Epithelial cell of prostate (primary cell): ENCODE measurements at places on chromosomes 1 and 21.
A peak's percentile ranks its signal among the peaks of the same experiment; 100 is the strongest.

DNA sequence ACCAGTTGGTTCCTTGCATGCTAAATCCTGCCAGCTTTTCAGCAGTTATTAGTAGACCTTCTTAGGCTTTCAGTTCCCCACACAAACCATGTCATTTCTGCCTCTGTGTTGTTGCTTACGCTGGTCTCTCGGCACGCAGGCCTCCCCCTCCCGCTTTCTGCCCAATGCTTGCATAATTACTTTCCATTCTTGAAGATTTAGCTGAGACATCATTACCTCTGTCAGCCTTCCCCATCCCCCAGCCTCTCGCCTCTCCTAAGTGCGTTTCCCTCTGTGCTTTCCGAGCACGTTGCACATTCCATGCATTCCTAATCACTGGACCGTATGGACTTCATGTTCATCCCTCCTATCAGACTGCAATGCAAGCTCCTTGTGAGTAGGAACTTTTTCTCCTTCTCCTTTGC, 26.8 kb downstream of the TSHB start:
- no peak for DNase-seq

DNA sequence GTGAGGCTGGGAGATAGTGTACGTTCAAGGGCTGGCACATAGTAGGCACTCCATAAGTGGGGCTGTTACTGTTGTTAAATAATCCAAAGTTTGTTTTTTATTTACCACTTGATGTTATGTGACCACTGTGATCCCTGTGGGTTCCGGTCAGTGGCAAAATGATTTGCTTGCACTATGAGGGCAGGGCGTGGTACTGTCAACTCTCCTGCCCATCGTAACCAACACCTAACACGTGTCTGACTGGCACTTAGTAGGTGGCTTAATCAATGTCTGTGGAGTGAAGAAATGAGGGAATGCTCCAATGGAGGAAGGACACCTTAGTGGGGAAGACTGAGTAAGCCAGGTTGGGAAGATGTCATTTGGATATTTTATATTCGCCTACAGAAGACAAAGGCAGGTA, 14.6 kb downstream of the ADORA1 start:
- no peak for DNase-seq

DNA sequence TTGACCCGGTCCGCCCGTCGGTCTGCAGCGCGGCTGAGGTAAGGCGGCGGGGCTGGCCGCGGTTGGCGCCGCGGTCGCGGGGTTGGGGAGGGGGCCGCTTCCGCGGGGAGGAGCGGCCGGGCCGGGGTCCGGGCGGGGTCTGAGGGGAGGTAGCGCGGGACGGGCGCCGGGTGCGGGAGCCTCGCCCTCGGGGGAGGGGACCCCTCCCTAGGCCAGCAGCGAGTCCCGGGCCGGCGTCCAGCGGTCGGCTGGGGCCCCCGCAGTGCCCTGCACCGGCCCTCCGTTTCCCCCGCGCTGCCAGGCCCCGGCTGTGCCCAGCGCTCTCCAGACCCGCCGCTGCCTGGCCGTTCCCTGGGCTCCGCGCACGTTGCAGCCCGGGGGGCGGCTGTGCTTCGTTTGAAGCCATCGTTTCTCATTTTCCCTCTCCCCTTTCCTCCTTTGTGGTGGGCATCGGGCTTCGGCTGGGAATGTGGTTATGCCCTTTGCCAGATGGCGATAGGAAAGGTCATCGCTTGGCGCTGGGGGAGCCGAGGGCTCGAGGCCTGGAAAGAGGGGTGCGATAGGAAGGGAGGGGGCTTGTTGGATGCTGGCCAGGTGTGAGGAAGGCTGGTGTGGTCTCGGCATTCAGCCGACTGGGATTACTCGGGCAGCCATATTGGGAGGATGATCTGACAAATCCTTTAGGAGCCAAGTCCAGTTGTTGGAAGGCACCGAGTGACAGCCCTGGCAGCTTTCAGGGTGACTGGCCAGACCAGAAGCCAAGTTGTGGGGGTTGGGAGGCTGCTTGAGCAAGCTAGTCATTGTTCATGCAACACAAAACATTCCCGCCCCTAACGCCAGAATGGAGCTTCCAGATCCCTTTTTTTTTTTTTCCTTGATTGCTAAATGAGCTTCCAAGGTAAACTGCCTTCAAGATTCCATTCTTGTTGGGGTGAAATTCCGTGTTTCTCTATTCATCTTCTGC, 753 bp downstream of the KIF1B start:
- no peak for DNase-seq

DNA sequence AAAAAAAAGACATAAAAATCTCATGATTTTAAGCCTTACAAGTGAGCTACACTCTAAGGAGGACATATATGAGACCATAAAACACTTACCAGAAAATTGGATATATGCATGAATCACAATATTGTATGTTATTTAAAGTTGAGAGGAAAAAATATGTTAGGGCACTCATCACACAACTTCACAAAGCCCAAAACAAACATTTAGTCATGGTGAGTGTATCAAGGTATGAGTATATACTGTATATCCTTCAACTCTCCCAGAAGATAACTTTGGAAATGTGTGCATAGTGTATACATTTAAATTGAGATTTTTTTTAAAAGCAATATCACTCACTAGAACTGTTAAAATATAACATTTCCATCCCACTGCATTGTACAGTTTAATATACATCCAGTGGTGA, 259.3 kb downstream of the SRGAP2C start:
- peak; percentile 24 for DNase-seq

DNA sequence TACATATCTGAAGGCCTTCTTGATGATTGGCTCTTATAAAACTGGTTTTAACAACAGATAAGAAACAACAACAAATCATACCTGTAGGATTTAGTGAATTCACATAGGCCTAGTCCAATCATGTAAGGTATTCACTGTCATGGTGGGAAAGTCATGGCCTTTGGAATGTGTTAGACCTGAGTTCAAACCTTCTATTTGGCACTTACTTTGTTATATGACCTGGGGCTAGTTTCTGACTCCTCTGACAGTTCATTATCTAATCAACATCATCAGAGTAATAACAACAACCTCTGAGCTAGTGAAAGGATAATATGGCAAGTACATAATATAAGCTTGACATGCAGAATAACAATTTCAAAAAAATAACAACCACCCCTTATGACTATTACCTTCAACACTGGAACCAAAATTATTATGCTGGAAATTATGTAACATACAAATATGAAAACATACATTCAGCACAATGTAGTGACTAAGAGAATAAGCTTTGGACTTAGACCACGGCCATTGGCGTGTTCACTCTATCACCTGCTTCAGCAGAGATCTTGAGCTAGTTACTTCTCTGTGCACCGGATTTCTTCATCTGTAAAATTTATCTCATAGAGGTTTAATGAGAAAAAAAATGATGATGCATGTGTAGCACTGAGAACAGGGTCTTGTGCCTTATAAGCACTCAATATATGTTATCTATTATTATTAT, 597.6 kb downstream of the LMO4 start:
- peak; percentile 10 for DNase-seq

DNA sequence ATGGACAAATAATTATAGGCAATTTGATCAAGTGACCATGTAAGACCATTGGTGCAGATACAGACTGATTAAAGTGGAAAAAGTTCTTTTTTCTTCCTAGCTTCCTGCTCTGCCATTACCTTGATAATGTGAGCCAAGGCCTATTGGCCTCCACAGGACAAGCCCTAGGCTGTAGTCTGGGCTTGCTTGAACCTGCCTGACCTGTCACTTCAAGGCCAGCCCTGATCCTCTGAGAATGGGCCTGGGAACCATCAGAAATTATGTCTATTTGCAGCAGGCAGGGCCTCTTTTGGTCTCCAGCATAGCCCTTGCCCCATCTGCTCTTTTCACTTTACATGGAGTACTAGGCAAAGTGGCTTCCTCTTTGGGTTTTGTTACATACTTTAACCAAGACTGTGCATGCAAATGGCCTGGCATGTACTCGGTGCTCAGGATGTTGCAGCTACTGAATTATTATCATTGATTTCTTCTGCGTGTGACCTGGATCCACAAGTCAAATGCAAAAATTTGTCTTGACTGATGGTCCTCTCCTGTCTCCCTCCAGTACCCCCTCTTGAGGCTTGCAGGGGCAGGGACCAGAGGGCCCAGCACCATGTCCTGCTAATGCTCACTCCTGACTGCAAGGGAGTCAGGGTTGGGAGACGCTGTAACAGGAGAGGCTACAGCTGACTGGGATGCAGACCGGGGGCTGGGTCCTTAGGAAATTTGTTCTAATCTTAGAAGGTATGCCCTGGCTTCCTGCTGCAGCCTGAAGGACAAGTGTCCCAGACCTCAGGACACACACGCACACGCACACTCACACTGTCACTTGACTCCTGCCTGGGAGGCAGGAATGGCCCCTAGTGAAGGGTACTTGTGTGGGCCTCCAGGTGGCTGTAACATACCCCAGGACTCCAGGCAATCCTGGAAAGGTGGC, 39.4 kb downstream of the RCSD1 start:
- DNase-seq: no peak

GRCh38 chr21:43370091-43370658, 56.8 kb downstream of the SIK1 start:
- no peak for DNase-seq

DNA sequence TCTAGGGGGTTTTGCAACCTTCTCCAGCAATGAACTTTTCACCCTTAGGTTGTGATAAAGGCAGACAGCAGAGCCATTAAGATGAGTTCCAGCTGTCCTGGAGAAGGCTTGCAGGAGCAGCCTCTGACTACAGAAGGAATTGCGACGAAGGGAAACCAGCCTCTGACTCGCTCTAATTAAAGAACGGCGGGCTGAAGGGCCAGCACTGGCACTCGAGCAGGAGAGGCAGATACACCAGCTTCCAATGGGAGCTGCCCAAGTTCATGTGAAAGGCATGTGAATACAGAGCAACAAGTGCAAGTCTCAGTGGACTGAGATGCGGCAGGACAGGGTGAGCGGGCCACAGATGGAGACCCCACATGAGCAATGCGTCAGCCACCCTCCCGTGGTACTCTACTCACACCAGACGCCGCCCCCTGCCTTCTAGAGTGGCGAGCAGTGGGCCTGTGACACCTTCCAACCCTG, 15.7 kb downstream of the RCC2 start:
- DNase-seq: no peak

GRCh38 chr1:237411621-237412020, 369.6 kb downstream of the RYR2 start:
- DNase-seq: peak; percentile 5

DNA sequence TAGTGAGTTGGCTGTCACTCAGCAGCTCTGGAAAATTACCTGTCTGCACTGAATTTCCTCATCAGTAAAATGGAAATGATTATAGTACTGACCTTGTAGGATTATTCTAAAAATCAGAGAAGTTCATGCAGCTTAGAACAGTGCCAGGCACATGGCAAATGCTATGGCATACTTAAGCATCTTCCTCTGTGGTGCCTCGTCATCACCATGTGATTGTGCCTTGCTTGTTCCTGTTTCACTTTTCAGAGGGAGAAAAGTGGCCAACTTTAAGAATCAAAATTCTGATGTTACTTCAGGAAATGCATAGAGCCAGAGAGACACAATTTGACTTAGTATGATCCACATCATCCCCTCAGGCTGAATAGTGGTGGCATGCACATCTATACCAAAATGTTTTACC, 203.6 kb downstream of the ROR1 start:
- DNase-seq: no peak
